DMS79 (cell line): ENCODE measurements at places on chromosomes 3 and 15.

- DNase-seq = no peak
Observed at GRCh38 chr3:170584585-170585007, 1.3 kb downstream of the SLC7A14 start.

- no peak for DNase-seq
Observed at GRCh38 chr3:142553741-142554140, 24.8 kb downstream of the ATR start.

DNA sequence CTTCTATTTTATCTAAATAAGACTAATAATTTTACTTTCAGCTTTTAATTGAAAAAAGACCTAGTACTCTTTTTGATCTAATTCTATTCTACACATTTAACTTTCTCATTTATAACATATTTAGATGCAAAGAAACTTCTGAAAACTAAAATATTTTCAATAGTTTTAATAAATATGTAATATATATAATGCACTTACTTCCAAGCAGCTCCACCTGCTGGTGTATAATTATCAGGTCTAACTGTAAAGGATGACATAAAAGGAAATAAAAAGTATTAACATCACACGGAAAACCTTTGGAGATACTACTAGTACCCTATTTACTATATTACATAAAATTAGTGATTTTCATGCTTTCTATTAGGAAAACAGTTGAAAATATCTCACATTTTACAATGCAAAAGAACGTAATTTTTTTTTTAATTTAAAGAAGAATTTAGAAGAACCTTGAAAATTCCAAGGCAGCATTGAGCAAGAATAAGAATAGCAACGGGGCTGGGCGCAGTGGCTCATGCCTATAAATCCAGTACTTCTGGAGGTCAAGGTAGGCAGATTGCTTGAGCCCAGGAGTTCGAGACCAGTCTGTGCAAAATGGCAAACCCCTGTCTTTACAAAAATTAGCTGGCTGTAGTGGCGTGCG is 10.2 kb downstream of the PLSCR5 start:
- DNase-seq = no peak

- no peak for DNase-seq
Observed at GRCh38 chr15:57288926-57289580, 87.3 kb upstream of the CGNL1 start.

GRCh38 chr3:138845181-138845601 is 10.5 kb upstream of the PIK3CB start:
- no peak for DNase-seq

DNA sequence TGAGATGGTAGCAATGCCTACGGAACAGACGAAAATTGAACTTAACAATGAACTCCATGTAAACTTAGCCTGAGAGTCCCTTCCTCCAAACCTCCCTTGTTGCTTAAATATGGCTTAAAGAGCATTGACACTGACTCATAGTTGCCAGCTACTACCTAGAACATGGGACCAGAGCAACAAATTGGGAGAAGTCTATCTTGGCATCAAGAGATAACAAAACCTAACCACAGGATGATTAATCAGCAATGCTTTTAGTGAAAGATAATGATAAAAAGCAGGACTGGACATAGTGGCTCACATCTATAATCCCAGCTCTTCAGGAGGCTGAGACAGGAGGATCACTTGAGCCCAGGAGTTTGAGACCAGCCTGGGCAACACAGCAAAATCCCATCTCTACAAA is 117.8 kb upstream of the MNS1 start:
- DNase-seq = no peak

DNA sequence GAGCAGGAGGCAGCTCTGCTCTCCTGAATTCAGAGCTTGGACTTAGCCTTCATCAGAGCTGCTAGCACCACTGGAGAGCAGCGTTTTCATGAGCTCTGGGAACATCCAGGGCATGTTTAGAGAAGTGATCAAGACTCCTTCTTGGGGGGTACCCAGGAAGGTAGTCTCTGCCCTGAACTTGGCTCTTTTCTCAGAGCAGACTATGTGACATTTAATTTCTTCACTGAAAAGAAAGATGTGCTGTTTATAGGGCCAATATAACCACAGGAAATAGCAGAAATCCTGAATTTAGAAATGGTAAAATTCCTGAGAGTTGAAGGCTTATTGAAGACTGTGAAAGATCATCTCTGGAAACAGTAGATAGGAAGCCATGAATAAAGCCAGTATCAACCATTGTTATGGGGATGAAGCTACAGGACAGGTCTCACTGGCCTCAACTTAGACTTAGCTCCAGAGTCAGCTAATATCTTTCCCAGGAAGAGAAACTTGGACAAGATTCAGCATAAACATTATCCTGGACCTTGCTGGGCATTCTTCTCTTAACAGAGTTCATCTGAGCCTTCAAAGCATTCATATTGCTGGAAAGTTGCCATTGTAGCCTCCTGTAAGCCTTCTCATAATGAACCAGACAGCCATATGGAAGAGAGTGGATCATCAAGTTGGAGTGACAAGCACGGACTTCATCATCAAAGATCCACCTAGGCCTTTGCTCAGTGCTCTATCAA is 386.6 kb upstream of the THBS1 start:
- no peak for DNase-seq

DNA sequence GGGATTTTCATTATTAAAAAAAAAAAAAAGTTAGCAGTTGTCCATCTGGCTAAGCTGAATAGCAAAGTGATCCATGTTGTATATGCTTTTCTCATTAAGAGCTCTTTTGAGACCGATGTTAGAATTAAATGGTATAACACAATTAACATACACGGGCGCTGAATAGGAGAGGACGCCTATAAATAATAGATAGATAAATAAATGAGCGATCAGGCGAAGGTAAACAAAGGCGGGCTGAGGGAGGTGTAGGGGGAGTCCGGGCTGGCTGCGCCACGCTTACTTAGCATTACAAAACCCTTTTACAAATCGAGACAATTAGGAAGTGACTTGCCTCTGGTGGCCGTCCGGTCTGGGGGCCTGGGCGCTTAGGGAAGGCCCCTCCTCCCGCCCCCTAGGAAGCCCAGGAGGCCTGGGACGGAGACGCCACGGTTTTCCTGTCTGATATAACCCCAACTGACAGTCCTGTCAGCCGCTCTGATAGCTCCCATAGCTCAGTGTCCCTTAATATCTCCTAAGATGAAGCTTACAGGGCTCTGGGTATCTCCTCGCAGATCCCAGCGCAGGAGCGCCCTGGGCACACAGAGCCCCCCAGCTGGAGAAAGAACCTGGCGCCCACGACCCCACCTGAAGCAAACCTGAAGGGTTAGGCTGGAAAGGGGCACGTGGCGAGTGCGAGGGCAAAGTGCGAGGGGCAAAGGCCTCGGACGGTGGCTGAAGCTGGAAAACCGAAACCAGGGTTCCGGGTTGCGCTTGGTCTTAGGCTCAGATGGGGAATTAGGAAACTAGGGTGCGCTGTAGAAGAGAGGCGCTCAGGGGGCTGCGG is 3.6 kb downstream of the SOX14 start:
- no peak for DNase-seq

DNA sequence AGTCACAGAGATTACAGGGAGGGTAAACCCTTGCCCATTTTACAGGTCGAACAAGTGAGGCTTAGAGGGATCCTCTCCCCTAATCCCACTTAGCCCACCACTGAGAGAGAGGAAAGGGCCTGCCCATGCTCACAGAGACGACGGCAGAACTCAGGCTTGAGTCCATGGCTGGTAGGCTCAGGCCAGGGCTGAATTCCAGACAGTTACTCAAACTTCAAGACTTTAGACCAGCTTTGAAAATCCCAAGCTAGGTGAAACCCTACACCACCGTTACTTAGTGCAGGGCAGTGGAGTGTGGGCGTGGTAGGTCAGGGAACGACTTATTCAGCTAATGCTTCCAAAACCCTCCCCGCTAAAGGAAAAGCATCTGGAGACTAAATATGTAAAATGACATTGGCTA is 16.4 kb downstream of the GRIP2 start:
- DNase-seq = no peak

GRCh38 chr15:43329217-43329959 is 985 bp downstream of the LCMT2 start:
- peak; percentile 0 for DNase-seq

DNA sequence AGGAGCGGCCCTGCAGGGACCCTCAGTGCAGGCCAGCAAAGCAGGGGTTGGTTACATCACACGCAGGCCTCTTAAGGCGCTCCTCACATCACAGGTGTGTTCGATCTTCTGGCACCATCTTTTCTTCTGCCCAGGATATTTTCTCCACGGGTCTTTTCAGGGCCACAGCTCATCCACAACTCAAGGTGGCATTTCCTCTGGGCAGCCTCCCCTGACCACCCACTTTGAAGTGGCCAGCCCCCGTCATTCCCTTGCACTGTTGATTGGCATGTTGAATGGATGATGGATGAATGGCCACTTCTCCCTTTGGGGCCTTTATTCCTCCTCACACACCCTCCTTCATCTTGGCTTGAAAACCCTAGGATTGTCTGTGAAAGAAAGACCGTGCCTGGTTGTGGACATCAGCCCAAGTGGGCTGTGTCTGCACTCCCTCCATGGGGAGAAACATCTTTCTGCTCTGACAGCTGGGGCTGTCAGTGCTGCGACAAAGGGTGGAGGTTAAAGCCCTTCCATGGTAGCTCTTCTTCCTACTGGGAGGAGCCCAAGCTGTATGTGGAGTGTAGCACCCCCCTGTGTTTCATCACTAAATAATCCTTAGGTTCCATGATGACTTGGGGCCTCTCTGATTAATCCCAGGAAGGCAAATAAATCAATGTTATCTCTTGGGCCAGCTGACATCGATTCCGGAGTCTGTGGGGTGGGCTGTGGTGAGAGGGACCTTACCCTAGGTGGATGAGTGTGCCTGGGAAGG is 102.5 kb downstream of the EPHB1 start:
- DNase-seq = no peak

GRCh38 chr3:108234387-108234957 is 12.2 kb upstream of the IFT57 start:
- no peak for DNase-seq

DNA sequence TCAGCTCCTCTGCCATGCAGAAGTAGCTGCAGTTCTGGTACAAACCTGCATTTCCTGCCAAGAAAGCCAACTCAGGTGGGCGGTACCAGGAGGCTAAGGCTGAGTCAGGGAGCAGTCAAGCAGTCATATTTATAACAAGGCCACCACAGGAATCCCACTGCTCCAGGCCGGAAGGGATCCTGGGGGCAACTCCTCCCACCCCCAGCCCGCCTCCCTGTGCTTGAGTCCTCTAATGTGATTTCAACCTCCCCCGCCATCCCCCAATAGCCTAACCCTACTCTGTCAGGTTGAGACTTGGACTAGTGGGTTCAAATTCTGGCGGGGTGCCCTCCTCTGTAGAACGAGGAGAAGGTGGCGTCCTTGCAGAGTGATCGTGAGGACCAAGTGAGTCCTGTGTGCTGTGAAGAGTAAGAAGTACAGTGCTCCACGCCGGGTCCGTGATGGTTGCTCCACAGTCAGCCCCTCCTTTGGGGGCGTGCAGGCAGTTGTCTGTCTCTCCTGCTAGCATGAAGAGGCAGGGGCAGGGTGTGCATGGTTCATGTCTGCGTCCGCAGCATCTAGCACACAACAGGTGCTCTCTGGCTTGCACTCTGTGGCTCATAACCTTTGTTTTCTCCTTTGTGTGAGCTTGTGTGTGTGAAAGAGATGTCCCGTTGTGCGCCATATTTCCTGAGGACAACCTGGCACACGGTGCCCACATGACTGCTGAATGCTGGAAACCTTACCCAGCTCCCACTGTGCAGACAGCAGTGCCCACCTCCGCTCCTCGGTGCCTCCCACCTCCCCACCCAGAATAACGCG is 78.3 kb downstream of the SMAD6 start:
- no peak for DNase-seq

DNA sequence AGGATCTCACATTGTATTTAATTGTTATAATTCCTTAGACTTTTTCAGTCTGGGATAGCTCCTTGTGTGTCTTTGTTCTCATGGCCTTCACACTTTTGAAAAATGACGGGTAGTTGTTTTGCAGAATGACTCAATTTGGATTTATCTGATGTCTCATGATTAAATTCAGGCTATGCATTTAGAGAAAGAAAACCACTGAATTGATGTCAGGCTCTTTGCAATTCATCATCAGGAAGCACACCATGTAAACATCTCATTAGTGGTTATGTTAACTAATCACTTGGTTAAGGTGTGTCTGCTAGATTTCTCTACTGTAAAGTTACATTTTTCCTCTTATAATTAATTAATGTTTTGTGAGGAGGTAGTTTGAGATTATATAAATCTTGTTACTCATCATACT is 8.0 kb upstream of the SLC22A13 start:
- no peak for DNase-seq

GRCh38 chr3:94481226-94481898 is 418.5 kb downstream of the NSUN3 start:
- no peak for DNase-seq

DNA sequence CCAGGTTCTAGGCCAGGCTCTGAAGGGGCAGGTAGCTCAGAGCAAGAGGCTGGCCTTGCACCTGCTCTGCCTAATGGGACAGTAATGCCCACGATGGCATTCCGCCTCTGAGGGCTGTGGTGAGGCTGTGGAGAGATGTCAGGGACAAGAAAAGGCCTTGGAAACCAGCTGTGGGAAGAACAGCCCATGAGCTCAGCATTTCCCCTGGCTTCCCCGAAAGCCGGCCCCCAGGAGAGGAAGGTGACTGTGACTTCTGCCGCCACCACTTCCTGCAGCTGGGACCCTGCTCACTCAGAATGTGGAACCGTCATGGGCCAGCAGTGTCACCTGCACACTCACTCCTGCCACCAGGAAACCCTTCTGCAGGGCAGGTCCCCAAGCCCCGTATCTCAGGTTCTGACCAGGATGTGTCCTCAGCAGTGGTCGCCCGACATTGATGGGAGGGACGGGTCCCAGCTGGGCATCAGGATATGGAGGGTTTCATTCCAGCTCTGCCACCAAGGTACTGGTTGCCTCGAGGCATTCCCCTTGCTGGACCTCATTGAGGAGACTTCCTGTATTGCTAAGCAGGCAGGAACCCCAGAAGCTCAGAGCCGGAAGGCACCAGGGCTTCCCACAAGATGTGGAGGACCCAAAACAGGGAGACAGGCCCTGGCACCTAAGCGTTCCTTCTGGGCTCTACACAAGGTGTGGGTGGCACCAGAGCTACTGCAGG is 30.7 kb downstream of the SEMA7A start:
- DNase-seq = no peak

DNA sequence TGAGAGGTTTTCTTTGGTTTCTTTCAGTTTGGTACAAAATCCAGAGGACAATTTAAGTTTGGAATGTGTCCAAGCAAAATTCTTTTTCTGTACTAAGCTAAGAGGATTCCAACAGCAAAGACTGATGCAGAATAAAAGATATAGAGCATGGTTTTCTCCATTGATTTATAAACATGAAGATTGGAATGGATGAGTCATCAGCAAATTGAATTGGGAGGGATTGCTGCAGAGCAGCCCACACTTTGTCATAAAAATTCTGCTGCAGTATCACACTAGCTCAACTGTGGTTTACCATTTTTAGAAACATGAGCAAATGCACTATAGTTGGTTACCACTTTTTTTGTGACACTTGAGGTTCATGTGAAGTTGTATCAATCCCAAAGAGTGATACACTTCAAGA is 16.1 kb upstream of the LARP6 start:
- DNase-seq = no peak
